ENCODE measurements at places on chromosomes 6 and 20.

DNA sequence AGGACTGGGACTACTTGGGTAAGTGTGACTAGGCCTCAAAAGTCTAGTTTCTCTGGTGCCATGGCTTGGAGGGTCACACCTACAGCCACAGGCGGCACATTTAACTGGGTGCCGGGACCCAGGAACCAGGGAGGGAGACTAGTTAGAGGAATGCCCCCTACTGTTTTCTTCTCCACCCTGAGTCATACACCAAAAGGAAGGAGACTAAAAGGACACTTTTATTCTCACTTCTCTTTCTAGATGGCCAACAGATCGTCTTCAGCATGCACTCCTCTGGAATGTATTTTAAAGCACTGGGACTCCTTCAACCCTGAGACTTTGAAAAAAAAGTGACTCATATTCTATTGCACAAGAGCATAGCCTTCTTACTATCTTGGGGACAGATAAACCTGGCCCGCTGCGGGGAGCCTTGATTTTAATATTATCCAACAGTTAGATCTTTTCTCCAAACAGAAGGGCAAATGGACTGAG lies 33.4 kb downstream of the PLN start:
- no peak for DNase-seq

DNA sequence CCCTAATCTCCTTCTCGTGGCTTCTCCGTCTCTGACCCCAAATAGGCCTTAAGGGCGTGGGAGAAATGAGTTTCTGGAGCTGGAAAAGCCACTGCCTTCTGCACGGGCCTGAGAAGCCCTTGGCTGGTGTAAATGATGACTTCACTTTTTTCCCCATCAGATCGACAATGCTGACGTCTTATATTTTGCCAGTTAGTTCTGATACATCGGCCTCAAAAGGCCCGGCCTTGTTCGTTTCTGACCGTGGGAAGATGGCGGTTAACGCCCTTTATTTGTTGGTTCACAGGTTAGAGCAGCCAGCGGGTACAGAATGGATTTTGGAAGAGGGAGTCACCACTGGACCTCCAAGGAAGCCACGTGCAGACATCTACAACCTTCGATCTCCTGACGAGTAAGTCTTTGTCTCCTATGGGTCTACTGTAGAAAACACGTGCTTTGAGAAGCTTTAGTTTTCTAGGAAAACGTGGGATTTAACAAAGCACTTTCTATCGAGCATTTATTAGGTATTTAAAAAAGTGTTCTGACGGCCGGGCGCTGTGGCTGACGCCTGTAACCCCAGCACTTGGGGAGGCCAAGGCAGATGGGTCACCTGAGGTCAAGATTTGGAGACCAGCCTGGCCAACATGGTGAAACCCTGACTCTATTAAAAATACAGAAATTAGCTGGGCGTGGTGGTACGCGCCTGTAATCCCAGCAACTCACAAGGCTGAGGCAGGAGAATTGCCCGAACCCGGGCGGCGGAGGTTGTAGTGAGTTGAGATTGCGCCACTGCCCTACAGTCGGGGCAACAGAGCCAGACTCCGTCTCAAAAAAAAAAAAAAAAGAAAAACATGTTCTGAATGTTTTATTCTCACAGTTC lies 1.2 kb upstream of the ZNFX1 start:
- DNase-seq, result no peak

DNA sequence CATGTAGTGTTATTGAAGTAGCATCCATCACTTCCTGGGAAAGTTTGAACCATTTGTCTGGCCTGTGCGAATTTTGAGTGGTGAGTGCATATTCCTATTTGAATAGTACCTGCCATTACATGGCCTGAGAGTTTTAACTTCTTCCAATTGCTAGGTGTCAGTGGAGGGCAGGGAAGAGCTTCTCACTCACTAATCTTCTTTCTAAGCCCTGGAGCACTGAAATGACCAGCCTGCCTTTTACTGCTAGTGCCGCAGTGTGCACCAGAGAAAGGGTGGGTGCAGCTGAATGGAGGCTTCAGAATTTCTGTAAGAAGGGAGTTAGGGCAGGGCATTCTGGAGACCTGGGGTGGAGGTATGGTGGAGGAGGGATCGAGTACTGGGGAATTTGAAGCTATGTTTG lies 45.5 kb downstream of the RNF144B start:
- no peak for DNase-seq

DNA sequence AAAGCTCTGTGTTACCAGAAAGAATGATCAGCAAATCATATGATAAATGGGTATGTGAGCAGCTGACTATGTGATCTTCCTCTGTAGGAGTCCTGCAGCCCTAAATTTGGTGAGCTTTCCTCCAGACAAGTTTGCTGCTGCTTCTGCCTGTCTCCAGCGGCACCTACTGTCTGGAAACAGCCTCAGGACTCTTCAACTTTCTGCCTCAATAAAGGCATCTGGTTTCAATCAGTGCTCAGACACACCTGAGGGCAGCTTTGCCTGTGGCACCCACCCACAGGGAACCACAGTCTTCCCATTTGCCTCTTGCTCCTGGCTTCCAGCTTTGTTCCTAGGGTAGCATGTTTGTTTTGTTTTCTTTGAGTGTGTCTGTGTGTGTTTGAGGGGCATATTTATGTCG lies 727.9 kb upstream of the MAN1A1 start:
- DNase-seq, result no peak

DNA sequence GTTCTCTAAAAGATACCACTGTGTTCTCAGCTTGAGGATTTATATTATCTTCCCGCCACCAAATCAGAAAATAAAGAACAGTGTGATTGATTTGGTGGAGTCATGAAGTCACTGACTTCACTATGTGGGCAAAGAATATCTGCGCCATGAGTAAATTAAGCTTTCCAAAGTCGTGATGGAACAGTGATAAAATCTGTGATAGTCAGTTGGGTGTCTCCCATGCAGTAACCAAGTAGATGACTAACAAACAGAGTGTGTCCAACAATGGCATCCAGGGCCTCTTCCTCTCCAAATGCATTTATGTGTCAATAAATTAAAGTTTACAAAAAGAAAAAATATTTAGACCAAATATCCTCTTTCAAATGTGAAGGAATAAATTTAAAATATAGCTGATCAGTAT lies 87.0 kb upstream of the DST start:
- peak; percentile 7 for DNase-seq

All from kidney capillary endothelial cell (primary cell).